ENCODE measurements at places on chromosomes 2 and 18. TPM values are rescaled to one million over a fixed set of nuclear protein-coding genes. Genes with fewer than 3 reads are reported as not detected.

DNA sequence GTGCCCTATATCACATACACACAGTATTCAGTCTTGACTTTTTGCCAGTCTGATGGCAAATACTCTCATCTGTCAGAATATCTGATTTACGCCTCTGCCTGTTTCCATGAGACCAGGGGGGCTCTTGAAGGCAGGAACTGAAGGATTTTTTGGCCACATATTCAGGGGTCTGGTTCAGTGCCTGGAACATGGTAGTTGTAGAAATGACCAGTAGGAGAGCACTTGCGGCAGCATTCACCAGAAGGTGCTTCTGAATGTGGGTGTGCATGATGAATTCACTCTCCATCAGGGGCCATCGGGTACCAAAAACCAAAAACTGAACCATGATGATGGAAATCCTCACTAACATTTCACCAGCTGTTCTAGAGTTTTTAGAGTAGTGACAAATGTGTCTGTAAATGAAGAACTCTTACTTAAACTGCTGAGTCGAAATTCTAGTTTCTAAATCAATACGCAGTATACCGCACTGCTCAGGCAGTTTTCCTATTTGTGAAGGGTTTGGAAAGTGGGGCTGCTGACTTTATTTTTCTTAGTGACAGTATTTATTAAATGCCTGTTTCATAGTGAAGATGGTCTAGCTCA is 54.6 kb downstream of the MERTK start:
- peaks cover 5% of the 10 kb centered on the region for H3K4me1 ChIP-seq
- H3K27ac ChIP-seq, result no peak overlapping the region
- H3K4me3 ChIP-seq, result no peak overlapping the region
- no peak for DNase-seq

DNA sequence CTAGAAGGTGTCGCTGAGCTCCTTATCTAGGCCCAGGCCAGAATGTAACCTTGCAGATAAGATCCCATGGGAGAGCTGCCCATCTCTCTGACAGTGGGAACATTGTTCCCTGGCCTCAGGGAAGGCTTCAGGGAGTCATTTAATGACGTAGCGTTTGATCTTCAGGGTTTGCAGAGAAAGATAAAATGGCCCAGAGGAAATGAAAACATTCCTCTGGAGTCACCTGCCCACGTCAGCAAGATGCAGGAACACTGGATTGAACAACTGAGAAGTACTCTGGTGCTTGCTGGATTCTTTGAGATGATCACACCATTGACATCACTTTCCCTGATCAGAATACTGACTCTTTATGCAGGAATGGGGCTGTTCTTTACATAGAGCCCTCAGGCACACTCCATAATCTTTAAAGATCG is 51.6 kb downstream of the MAPK4 start:
- H3K4me3 ChIP-seq, result no peak overlapping the region
- DNase-seq, result no peak
- H3K27ac ChIP-seq, result no peak overlapping the region
- H3K4me1 ChIP-seq, result peaks cover 7% of the 10 kb centered on the region

DNA sequence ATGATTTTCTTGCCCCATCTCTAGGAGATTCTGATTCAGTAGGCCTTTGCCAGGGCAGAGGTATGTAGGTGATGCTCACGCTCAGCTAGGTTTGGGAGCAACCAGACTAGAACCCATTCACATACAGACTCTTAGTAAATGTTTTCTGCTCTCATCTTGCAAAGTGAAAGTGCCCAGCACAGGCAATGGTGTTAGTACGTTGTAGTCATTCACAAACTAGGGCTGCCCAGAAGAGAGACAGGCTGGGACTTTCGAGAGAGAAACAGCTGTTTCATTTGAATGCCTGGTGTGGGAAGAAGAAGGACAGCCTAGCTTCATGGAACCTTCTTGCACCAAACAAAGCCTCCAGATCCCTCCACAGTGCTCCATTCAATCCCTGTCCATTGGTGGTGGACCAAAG is 19.4 kb downstream of the DDX18 start:
- no peak for DNase-seq
- H3K27me3 ChIP-seq, result no peaks in the 10 kb centered on the region
- H3K4me3 ChIP-seq, result no peak overlapping the region
- H3K27ac ChIP-seq, result no peak overlapping the region
- peaks cover 7% of the 10 kb centered on the region for H3K4me1 ChIP-seq
- H3K36me3 ChIP-seq, result peaks cover 13% of the 10 kb centered on the region

GRCh38 chr2:237457388-237457941 is 29.6 kb upstream of the MLPH start:
- no peak overlapping the region for H3K4me3 ChIP-seq
- H3K27me3 ChIP-seq, result no peaks in the 10 kb centered on the region
- H3K36me3 ChIP-seq, result no peaks in the 10 kb centered on the region

DNA sequence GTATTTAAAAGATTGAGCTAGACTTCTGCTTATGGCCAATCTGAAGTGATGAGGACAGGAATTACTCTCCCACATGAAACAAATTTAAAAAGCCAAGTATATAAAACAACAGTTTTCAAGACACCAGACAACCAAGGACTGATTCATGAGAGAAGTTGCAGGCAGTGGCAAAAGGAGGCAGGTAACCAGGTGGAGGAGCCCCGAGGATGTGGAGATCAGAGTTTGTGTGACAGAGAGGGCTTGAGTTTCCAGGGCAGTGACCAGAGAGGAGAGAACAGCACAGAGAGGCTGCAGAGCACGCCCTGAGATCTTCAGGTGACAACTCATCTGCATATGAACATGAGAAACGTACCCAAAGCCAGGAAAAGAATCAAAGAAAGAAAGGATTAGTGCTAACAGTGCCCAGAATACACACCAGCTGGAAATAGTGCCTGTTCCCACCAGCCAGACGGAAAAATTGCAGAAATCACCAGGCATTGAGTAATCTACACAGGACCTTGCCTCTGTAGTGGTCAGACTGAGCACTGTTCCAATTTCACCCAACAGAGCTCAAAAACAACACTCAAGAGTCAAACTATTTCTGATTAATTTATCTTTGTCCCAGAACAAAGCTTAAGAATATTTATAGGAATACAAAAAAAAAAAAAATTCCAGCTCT is 173.1 kb downstream of the SEPTIN10 start:
- no peak overlapping the region for H3K4me3 ChIP-seq
- no peaks in the 10 kb centered on the region for H3K27me3 ChIP-seq
- no peak for DNase-seq

IL18RAP gene
- total RNA-seq, result 24.4 TPM

DNA sequence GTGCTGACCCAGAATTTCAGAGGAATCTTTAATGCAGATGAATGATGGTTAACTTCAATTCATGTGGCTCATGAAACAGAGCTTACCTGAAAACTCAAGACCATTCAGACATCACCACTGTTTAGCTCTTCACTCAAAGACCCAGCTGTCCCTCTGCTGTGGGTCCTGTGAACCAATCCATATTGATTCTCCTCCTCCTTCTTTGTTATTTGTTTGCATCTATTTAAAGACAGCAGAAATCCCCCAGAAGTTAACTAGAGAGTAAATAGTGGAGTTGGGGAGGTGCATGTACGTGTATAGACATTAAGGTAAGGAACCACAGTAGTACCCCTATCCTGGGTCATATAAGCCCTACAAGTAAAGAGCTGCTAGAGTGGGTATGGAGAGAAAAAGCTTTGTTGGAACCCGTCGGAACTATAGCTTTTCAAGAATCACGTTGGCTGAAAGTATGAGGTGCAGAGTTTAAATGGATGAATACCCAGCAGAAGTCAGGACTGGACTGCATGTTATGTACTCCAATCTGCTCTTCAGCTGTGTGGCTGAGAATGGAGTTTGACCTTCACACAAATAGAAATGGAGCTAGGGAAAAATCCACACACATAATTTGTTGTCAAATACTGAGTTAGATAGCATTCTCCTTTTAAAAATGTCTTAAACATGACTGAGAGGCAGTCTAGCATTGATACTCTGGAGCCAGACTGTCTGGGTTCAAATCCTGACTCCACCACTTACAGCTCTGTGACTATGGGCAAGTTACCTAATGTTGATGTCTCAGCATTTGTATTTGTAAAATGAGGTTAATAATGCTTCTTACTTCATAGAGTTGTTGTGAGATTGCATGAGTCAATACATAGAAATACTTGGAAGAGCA is 81.7 kb upstream of the HK2 start:
- no peak overlapping the region for H3K4me3 ChIP-seq
- H3K27me3 ChIP-seq, result no peaks in the 10 kb centered on the region
- no peak overlapping the region for H3K27ac ChIP-seq
- H3K4me1 ChIP-seq, result no peaks in the 10 kb centered on the region

DNA sequence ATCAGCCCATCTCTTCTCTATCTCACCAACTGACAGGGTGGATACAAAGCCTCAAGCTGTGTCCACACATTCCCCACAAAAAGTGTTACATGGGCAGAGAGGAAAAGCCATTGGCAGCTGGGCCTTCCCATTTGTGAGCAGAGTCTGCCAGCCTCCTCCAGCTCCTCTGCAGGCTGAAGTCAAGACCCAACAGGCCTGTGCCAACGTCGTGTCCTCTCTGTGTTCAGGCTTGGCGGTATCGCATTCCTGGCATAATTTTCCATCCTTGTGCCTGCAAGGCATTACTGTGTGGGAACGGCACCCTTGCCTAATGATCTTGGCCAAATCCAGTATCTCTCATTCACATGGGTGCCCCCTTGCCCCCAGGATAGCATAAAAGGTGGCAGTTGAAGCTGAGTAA is 41.5 kb upstream of the APCDD1 start:
- no peak overlapping the region for H3K4me3 ChIP-seq
- H3K27me3 ChIP-seq, result no peaks in the 10 kb centered on the region
- H3K4me1 ChIP-seq, result peaks cover 17% of the 10 kb centered on the region
- DNase-seq, result no peak

DNA sequence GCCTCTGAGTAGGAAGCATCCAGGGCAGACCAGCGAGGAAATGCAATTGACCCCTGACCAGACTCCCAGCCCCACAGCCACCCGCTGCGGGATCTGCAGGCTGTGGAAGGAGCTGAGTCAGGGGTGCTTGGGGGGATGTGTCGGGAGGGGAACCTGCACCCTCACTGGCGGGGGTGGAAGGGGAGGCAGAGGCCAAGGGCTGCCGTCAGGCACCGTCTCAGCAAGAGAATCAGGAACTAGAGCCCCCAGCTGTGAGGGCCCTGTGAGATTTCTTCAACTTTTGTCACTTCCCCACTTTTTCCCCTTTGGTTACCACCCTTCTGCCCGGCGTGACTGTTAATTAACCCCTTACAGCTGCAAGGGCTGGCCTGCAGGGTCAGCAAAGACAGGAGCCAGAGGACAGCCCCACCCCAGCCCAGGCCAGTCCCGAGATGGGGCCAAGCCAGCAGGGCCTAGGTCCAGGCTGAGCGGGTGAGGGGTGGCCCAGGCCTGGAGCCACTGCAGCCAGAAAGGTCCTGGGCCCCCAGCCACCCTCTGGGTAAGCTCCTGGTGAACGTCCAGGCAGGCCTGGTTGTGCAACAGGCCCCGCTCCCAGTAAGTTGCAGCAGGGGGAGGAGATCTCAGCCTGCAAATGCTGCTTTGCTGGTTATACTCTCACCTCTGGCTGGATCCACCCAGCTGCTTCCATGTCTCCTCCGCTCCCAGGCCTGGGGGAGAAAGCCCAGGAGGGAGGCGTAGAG is 147.0 kb upstream of the ID2 start:
- H3K27ac ChIP-seq, result no peak overlapping the region
- H3K36me3 ChIP-seq, result no peaks in the 10 kb centered on the region
- no peak for DNase-seq
- H3K4me1 ChIP-seq, result peaks cover 28% of the 10 kb centered on the region

DNA sequence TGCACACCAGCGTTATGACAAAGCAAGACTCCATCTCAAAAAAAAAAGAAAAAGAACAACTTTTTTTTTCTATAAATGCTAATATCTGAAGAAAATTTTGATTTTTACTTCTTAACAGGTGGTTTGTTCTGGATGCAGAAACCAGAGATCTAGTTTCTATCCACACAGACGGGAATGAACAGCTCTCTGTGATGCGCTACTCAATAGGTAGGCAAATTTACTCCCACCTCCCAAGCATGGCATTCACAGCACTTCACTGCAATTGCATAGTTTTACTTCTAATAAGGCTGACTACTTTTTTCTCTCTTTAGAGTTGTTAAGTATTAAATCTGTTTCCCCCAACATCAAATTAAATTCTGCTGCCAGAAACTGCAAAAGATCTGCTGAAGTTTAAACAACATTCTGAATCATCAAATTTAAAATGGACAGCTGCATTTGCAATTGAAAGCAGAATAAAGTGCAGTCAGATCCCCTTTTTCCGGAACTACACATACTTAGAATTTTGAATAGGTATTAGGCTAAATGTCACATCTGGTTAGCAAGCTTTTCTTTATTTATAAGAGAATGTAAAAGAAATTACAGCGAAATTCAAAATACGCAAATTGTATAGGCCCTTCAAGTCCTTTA is 45.1 kb downstream of the COX7A2L start:
- H3K27me3 ChIP-seq, result no peaks in the 10 kb centered on the region
- no peak overlapping the region for H3K4me3 ChIP-seq
- H3K36me3 ChIP-seq, result no peaks in the 10 kb centered on the region
- DNase-seq, result no peak

DNA sequence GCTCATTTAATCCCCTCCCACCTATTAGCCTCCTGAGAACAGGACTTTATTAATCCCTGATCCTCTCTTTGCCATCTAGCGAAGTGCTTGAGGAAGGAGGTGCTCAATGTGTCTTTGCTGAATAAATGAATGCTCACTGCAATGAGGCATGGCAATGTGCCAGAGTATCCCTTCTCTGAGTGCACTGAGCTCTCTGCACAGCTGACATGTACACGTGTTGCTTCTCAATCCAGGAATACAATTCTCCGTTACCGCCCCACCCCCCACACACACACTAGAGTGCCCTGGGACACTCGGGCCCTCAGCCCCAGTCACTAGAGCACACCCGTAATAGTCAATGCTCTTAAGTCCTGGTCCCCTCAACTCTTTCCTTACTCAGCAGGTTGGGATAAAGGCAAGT is 41.4 kb downstream of the FAM178B start:
- no peak overlapping the region for H3K4me3 ChIP-seq
- H3K27me3 ChIP-seq, result no peaks in the 10 kb centered on the region
- no peaks in the 10 kb centered on the region for H3K4me1 ChIP-seq
- no peaks in the 10 kb centered on the region for H3K36me3 ChIP-seq
- H3K27ac ChIP-seq, result no peak overlapping the region

IL1F10 gene
- not detected for total RNA-seq

Data from body of pancreas (tissue), 4 donors.